ENCODE measurements at places on chromosomes 12 and 14. TPM values are rescaled to one million over a fixed set of nuclear protein-coding genes. Genes with fewer than 3 reads are reported as not detected.

Gene RIMBP2
- 0.38 TPM for total RNA-seq

Gene ZFP36L1
- total RNA-seq: 233 TPM

Gene RNASE3
- not detected for total RNA-seq

Gene ACSM4
- total RNA-seq: not detected

Gene TPH2
- total RNA-seq: not detected

Gene MUCL1
- not detected for total RNA-seq

Gene LPAR5
- 14.9 TPM for total RNA-seq

Gene STX2
- 22.0 TPM for total RNA-seq

Gene OR2AP1
- not detected for total RNA-seq

Gene MBIP
- 15.4 TPM for total RNA-seq

Gene ACTR10
- 49.7 TPM for total RNA-seq

Gene AICDA
- not detected for total RNA-seq

Gene IGF1
- total RNA-seq: not detected

Gene CEP83
- 17.0 TPM for total RNA-seq

Gene NPAS3
- total RNA-seq: not detected

Gene FAM90A1
- not detected for total RNA-seq

Gene LBHD2
- total RNA-seq: not detected

Gene BMP4
- not detected for total RNA-seq

Gene OR6C2
- not detected for total RNA-seq

Data from T-cell (primary cell).